Psoas muscle (tissue), 8 donors: ENCODE measurements at places on chromosomes 12 and 14.

- no peak for DNase-seq
Measured at GRCh38 chr12:114320968-114321367, 85.0 kb downstream of the TBX5 start.

GRCh38 chr14:104677512-104678332 is 11.7 kb upstream of the INF2 start:
- DNase-seq, result peak; percentile 81

GRCh38 chr12:42992826-42993225 is 403.3 kb upstream of the PRICKLE1 start:
- no peak for DNase-seq

- DNase-seq, result no peak
Measured at GRCh38 chr14:77970646-77971045, 170.7 kb downstream of the ADCK1 start.

DNA sequence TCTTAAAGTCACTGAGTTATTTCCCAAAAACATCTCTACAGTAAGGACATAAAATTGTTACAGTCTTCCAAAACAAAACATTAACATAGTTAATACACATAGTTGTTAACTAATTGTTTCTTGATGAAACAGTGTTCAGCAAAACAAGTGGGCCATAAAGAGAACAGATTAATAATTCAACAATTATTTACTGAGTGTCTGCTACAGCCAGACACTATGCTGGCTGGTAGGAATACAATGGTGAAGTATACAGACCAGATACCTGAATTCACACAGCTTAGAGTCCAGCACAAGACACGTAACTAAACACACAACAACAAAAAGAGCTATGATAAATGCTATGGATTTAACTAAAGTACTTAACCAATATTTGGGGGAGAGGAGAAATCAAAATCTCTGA is 47.0 kb downstream of the PPP1R12A start:
- DNase-seq, result no peak

DNA sequence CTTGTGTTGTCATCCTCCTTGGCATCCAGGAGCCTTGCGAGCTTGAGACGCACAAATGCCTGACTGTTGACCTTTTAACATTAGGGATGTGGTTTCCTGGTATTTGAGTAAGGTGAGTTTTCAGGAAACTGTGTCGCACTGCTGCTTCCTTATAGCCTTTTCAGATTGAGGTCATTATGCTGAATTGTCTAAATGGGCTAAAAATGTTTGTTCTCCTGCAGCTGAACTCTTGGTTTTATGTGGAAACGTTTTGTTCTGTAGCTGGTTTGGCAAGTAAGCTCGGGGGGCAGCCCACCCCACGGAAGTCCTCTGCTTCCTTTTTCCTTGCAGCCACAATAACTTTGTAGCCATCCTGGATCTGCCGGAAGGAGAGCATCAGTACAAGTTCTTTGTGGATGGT is 5.7 kb downstream of the PRKAB1 start:
- DNase-seq, result no peak

DNA sequence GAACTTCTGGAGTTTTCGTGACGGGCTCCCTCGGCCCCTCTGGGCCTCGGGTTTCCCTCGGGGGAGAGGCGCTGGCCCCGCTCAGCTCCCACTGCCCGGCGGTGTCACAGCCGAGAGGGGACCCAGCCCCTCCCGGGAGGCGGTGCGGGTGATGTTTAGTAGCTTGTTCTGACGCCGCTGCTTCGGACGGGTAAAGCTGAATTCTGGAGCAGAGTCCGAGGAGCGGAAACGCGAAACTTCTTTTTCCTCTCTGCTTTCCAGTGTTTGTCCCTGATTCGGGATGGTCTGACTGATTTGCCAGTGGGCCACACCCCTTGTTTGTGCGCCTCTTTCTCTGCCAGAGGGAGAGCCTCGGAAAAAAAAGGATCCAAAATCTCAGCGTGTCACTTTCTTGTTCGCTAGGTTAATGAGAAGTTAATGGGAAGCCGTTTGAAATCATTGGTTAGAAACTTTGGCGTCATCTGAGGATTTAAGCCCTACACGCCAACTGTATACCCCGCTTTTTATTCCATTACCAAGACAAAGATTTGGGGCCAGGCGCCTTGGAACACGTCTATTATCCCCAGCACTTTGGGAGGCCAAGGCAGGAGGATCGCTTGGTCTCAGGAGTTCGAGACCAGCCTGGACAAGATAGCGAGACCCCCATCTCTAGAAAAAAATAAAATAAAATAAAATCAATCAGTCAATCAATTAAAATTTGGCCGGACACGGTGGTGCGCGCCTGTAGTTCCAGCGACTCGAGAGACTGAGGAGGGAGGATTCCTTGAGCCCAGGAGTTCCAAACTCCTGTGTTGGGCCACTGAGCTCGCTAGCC is 756 bp downstream of the TULP3 start:
- peak; percentile 76 for DNase-seq

DNA sequence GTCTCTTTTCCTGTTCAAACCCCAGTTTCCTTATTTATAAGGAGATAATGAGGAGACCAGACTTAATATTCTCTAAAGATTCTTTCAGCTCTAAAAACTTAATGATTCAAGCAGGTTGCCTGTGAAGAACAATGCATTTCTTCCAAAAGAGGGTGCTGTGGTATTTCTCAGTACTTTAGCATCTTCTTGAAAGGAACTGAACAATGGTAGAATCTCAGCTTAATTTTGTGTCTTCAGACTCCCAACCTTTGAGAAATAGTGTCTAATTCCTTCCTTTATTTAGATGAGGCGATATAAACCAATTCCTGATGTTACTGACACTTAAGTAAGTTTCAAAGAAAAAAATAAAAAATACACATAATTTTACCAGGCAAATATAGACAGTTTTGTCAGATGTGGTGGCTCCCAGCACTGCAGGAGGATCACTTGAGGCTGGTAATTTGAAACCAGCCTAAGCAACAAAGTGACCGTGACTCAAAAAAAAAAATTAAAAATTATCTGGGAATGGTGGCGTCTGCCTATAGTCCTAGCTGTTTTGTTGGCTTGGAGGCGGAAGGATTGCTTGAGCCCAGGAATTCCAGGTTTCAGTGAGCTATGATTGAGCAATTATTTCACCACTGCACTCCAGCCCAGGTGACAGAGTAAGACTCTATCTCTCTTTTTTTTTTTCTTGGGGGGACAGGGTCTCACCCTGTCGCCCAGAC is 76.9 kb upstream of the PSMA6 start:
- no peak for DNase-seq

GRCh38 chr12:1907652-1908611 is 10.5 kb downstream of the CACNA2D4 start:
- DNase-seq, result peak; percentile 48

DNA sequence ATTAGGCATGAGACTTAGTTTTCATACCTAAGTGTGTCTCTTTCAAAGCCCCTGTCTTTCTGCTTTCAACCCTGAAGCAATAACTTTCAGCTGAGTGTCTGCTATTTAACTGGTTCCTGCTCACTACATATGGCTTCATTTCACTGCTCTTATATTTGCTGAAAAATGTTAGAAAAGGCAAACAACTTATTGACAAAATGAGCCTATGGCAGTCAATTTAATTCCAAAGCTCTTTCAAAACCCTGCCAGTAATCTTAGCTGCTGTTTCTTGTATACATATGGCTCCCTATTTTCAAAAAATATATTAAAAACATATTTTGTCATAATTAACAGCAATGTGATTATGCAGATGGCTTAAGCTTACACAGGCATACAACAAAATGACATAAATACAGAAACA is 334.1 kb upstream of the MGAT4C start:
- DNase-seq, result no peak

- peak; percentile 25 for DNase-seq
Measured at GRCh38 chr12:109758426-109759420, 45.1 kb downstream of the FAM222A start.

GRCh38 chr12:25058658-25059058 is 109.8 kb upstream of the BCAT1 start:
- no peak for DNase-seq

GRCh38 chr14:62079038-62079437 is 316.8 kb downstream of the SNAPC1 start:
- DNase-seq, result no peak

DNA sequence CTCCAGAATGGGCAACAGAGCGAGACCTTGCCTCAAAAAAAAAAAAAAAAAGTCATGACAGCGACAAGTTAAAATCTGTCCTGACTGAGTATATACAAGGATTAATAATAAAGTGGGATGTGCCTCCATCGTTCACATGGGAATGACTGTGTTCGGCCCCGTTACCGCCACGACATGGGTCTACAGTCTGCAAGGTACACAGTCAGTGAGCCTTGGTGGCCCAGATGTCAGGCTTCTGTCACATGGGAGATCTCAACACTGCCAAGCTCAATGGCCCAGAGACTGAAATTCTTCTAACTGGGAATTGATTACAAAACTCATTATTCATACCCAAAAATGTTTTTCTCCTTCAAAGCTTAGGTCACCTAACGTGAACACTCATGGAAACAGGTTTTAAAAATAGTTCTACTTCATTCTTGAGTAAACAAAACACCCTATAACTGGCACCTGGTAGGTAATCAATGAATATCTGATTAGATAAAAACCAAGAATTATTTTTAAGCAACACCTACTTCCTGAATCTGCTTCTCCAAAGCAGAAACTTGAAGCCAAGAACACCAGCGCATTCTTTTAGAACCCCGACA is 66.0 kb downstream of the NT5DC3 start:
- DNase-seq, result no peak

GRCh38 chr14:99737451-99737951 is 53.4 kb downstream of the CYP46A1 start:
- DNase-seq, result peak; percentile 59

DNA sequence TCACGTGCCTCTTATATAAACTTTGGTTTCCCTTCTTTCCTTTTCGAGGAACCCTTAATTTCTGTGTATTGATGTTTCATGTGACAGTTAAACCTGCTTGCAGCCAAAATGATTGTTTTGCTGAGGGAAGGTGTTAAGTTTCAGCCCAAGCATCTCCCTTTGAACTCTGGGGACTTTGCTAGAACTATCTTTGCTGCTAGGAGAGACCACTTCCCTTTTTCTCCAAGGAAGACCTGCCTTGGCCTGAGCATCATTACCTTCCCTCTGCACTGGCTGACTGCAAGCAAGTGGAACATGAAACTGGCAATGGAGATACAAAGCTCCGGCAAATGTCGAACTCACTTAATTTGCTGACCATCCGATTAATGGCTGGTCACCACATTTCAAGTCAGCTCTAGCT is 192.8 kb downstream of the GRIN2B start:
- no peak for DNase-seq

DNA sequence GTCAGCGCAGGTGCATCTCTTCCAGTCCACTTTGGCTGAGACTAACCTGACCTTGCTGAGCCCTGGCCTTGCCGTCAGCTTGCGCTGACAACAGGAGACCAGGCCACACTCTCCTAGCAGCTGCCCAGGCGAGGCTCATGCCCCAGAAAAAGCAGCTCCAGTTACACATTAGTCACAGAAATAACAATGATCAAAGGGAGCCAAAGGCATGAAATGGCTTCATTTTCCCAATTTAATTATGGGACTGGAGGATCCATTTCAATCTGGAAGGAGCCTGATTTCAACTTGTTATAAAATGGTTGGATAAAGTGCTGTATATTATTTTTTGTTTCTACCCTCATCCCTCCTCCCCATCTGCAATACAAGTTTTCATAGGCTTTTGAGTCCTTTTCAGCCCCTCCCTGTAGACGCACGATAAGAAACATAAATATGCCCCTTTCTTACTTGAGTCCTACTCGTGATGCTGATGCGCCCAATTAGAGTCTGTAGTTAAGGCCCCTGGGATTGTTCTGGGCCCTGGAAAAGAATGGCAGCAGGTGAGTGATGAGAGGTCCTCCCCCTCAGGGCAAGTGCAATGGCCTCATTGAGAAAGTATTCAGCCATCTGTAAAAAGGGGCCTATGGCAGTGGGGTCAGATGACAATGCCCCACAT is 376.0 kb downstream of the C12orf75 start:
- peak; percentile 84 for DNase-seq

DNA sequence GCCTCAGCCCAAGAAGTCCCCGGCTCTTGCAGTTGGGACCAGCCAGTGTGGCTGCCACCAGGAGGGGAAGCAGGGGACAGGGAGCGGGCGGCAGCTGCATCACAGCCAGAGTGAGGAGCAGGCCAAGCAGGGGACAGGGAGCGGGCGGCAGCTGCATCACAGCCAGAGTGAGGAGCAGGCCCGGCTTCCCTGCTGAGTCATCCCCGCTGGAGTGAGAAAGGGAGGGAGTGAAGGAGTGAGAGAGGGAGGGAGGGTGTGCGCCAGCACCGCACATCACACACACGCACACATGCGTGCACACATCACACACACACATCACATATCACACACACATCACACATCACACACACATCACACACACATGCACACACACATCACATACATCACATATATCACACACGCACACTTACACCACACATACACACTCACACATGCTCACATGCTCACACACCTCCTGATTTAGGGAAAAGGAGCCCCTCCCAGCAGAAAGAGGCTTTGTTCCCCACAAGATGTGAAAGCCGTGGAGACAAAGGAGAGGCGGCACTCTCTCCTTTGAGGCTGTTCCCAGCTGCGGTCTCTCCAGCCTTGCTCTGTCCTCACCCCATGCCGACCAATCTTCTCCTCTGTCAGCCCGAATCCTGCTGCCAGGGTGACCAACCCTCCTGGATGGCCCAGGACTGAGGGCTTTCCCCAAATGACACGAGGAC is 16.7 kb upstream of the ZDHHC22 start:
- peak; percentile 53 for DNase-seq

DNA sequence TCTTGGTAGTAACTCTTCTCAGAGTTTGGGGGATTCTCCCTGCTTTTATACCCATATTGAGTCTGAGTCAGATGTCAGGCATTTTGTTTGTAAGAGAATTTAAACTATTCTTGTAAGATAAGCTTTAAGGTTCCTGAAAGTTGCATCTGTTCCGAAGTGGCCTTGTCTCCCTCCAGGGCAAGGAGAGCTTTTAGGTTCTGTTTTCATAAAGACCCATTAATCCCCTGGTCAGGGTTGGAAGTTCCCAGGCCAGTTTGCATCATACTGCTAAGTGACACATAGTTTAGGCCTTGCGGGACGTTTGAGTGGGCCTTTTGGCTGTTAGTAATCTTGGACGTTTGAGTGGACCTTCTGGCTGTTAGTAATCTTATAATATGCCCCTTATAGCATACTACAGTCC is 396.7 kb downstream of the NPAS3 start:
- no peak for DNase-seq

DNA sequence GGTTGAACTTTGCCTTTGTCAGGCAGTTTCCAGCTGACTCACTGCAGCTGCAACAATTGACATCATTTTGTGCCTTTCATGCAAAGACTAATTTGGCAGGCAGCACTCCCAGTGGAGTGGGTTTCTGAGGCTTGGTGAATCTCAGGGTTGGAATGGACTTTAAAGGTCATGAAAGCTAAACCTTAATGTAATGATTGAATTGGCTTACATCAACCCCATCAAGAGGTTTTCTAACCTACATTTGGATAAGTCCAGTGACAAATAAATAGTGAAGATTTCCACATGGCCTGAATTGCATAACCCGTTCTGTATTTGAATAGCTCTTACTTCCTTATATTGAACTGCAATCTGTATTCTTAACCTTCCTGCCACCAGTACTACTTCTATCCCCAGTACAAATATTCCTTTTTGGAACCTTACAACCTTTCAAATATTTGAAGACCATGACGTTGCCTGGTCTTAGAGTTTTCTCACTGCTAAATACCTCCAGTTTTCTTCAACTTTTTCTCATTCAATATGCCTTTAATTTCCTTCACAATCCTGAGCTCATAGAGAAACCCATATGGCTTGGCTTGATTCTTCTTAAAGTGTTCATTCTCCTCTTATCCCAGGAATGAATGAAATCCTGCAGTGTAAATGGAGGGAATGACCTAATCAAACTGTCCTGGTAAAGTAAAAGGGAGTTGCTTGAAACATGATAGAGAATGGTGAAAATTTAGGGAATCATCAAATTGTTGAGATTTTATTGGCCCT is 168.1 kb upstream of the NOVA1 start:
- peak; percentile 58 for DNase-seq

- DNase-seq, result no peak
Measured at GRCh38 chr14:53879022-53879686, 77.5 kb downstream of the BMP4 start.
